ENCODE measurements at places on chromosomes 2 and 18. TPM values are rescaled to one million over a fixed set of nuclear protein-coding genes. Genes with fewer than 3 reads are reported as not detected.
A peak's percentile ranks its signal among the peaks of the same experiment; 100 is the strongest.

DNA sequence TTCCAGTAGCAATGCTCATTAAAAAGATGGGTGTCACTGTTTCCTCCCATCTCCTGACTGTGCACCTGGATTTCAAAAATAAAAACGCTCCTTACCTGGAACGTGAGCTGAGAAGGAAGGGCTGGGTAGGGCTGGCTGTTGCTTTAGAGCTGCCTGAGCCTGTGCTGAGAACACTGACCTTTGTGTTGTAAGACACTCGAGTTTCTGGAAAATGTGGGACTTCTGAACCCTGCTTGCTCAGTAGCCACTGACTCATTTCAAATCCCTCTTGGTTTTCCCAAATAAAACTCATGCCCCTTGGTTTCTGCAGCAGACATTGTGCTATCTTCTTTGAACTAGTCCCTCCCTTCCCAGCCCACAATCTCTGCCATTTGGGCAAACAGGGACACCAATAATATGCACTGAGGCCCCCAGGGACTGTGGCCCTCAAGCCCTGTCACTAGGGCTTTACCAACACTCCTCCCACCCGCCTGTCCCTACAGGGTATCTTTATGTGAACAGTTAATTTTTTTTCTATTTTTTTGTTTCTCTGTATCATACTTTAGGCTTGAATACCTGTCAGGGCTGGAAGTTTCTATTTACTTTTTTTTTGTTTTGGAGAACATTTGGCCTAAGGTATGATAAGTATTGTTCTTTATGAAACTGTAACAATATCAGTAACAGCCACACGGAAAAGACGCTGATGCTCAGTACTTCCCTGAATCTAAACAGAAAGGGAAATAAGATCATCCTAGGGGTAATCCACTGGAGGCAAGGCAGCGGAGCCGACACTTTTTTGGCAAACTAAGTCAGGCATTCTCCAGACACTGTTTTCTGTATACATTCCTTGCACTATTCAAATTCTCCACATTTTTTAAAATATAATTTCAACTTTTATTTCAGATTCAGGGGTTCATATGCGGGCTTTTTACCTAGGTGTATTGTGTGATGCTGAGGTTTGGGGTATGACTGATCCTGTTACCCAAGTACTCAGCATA is 280.2 kb downstream of the STK39 start:
- H3K4me3 ChIP-seq: no peak overlapping the region
- peaks cover 47% of the 10 kb centered on the region for H3K36me3 ChIP-seq
- H3K27ac ChIP-seq: no peak overlapping the region
- DNase-seq: no peak
- H3K27me3 ChIP-seq: no peaks in the 10 kb centered on the region

GRCh38 chr2:145380436-145381017 is 860.6 kb upstream of the ZEB2 start:
- H3K27me3 ChIP-seq: peaks cover 1% of the 10 kb centered on the region
- no peak overlapping the region for H3K27ac ChIP-seq
- H3K4me3 ChIP-seq: no peak overlapping the region
- no peaks in the 10 kb centered on the region for H3K36me3 ChIP-seq
- no peaks in the 10 kb centered on the region for H3K4me1 ChIP-seq

DNA sequence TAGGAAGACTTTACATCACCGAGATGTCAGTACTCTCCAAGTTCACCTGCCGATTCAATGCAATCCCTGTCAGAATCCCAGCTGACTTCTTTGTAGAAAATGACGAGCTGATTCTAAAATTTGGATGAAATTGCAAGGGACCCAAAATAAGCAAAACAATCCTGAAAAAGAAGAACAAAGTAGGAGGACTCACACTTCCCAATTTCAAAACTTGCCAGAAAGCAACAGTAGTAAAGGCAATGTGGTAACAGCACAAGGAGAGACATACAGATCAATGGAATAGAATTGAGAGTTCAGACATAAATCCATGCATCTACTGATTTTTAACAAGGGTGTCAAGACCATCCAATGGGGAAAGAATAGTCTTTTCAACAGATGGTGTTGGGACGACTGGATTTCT is 52.2 kb downstream of the SMAD7 start:
- no peaks in the 10 kb centered on the region for H3K36me3 ChIP-seq
- H3K27me3 ChIP-seq: no peaks in the 10 kb centered on the region
- H3K4me1 ChIP-seq: peaks cover 5% of the 10 kb centered on the region
- H3K4me3 ChIP-seq: no peak overlapping the region
- H3K27ac ChIP-seq: no peak overlapping the region
- DNase-seq: no peak

DNA sequence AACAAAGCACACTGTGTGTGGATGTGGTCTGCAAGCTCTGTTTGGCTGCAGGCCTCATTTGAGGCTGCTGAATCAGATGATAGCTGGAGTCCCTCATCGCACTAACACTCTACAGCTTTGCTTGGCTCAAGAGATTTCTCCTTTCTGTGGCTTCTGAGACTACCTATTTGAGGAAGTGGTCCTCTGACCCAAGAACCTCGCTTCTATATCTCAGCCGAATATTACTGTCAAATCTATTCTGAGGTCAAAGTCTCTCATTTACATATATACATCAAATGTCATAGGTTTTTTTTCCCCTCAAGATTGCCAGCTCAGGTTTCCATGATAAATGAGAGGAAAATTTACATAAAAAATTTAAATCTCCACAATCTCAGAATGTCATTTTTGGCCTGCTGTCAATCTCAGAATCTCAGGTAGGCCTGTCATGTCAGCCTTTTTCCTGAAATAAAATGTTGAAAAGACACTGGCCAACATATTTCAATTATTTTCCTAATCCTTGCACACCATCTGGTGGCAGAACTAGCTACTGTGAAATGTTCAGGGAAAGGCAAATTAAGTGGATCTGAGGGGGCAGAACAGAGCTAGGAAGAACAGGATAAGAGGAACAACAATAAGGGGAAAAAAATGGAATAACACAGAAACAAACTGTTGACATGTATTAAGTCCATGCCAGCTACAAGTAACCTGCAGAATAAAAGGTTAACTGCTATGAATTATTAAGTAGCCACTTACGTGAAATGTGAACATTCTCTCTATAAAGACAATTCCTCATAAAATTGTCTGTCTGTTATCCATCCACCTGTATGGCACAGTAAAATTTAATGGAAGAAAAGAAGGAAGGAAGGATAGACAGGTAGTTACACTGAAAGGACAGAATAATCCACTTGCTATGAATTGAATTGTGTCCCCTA is 39.3 kb downstream of the AP1S3 start:
- no peaks in the 10 kb centered on the region for H3K4me1 ChIP-seq
- H3K4me3 ChIP-seq: no peak overlapping the region
- H3K27ac ChIP-seq: no peak overlapping the region
- no peaks in the 10 kb centered on the region for H3K36me3 ChIP-seq
- no peaks in the 10 kb centered on the region for H3K27me3 ChIP-seq

DNA sequence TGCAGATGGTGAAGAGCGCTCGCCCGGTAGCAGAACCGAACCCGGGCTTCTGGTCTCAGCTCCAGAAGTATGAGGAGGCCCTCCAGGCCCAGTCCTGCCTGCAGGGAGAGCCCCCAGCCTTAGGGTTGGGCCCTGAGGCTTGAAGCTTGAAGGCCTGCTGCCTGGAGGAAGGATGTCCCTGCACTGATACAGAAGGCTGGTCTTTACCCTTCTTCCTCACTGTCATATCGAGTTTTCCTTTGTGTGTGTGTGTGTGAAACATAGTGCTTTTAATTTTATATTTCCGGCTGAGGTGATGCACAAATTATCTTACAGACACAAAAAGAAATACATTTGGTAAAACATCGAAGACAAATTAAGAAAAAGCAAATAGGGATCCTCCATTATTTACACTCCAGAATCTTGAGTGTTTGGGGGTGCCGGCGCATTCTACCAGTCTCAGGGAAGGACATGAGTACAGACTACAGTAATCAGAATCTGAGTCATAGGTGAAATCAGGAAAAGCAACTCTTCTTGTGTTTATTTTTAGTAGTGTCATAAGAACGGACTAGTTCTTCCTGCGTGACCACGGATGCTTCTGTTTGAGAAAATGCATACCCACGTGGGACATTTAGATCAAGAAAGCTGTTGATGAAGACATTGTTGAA is 1.3 kb downstream of the DUSP28 start:
- H3K36me3 ChIP-seq: peaks cover 2% of the 10 kb centered on the region
- no peaks in the 10 kb centered on the region for H3K27me3 ChIP-seq
- H3K4me3 ChIP-seq: peak overlapping the region; percentile 88
- peak overlapping the region; percentile 85 for H3K27ac ChIP-seq
- H3K4me1 ChIP-seq: peaks cover 77% of the 10 kb centered on the region
- DNase-seq: no peak

- H3K36me3 ChIP-seq: no peaks in the 10 kb centered on the region
- no peak overlapping the region for H3K27ac ChIP-seq
- no peak overlapping the region for H3K4me3 ChIP-seq
These were observed 264.3 kb upstream of the RASGRP3 start for GRCh38 chr2:33212151-33212550.

DNA sequence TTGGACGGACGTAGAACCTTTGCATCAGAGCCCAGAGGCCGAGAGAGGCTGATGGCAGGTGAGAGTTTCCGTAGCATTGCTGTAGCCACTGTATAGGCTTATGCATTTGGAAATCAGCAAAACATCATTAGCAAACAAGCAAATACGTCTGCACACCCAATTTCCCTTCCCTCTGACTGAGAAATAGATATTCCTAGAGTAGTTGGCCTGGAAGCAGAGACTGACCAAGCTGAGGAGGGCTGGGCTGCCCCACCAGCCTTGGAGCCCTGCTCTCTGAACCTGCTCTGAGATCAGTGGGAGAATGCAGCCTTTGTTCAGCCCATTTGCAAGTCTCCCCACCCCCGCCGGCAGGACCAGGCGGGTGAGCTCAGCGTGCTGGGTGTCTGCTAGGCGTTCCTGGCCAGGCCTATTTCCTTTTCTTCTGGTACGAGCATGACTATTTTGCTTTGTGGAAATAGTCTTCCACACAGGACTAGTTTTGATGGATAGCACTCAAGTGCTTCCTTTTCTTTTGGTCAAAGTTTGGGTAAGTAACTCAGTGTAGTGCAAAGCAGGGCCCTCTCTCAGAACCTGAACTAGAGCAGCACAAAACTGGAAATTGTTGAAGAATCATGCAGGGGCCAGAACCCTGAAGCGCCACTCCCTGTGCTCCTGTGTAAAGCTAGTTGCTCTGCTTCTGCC is 21.9 kb upstream of the RNF149 start:
- H3K36me3 ChIP-seq: no peaks in the 10 kb centered on the region
- H3K4me1 ChIP-seq: peaks cover 24% of the 10 kb centered on the region
- DNase-seq: no peak
- no peaks in the 10 kb centered on the region for H3K27me3 ChIP-seq

- H3K27ac ChIP-seq: no peak overlapping the region
- no peak overlapping the region for H3K4me3 ChIP-seq
- DNase-seq: no peak
- peaks cover 14% of the 10 kb centered on the region for H3K27me3 ChIP-seq
These were observed 103.6 kb upstream of the BOD1L2 start for GRCh38 chr18:57043241-57043640.

DNA sequence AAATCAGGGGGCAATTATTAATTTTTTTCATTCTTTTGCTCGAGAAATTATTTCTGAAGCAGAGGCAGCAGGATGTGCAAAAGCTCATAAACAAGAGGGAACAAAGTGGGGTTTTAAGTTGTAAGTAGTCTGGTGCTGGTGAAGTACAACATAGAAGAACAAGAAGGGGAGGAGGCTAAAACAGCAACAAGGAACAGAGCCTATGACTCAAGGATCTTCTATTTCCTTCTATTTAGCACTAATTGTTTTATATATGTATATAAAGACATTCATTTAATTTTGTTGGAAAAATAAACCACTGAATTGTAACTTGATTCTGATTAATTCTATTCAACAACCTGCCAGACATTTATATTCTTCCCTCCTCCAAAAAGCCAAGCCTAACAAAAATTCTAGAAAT is 35.0 kb downstream of the YES1 start:
- H3K4me1 ChIP-seq: peaks cover 28% of the 10 kb centered on the region
- H3K27me3 ChIP-seq: peaks cover 2% of the 10 kb centered on the region
- no peak for DNase-seq
- H3K36me3 ChIP-seq: peaks cover 6% of the 10 kb centered on the region
- H3K4me3 ChIP-seq: no peak overlapping the region

DNA sequence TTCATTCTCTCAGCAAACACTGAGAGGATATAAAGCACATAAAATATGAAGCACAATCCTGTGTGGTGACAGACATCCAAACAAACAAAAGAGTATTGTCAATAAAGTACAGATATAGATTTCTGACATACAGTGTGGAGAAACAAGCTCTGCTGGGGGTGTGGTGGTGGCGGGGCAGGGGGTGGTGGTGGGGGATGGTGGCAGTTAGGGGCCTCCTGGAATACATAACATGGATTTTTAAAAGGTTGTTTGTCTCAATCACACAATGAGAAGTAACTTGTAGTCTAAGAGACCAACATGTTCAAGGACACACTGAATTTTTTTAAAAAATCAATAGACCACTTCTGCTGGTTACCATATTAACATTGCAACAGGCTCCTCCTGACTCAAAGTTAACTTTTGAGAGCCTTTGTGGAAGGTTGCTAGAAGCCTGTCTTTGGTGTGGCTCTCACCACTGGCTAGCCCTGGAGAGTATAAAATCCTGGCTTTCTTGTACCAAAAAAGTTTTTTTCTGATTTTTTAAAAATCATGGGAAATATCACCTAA is 1197.4 kb downstream of the SUCLG1 start:
- H3K36me3 ChIP-seq: no peaks in the 10 kb centered on the region
- DNase-seq: no peak
- no peaks in the 10 kb centered on the region for H3K27me3 ChIP-seq
- no peak overlapping the region for H3K27ac ChIP-seq
- no peaks in the 10 kb centered on the region for H3K4me1 ChIP-seq

DNA sequence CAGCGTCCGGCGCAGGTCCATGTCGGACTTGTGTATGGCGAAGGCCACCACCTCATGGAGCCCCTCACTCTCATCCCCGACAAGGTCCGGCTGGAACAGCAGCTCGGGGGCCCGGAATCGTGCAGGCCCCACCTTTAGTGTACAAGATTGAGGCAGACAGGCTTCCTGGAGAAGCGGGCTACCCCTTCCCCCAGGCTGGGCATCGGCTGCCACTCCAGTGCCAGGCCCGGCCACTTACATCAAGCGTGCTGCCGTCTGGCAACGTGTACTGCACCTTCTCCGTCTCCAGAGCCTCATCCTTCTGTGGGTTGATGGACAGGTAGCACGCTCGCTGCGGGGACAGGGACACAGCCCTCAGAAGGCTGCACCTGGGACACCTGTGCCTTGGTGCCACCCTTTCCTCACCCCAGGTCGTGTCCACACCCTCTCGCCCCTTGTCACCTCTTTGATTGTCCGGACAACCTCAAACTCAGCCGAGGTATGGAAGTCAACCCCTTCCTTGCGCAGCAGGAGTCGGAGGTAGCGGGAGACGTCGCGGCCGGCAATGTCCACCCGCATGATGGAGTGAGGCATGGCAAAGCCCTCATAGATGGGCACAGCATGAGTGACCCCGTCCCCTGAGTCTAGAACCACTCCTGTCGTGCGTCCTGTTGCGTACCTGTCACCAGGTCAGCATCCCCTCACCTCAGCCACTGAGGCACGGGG is 5.7 kb downstream of the ACTR1B start:
- H3K27ac ChIP-seq: no peak overlapping the region
- peaks cover 28% of the 10 kb centered on the region for H3K4me1 ChIP-seq
- no peaks in the 10 kb centered on the region for H3K27me3 ChIP-seq
- H3K4me3 ChIP-seq: no peak overlapping the region
- no peak for DNase-seq
- H3K36me3 ChIP-seq: no peaks in the 10 kb centered on the region

The GCG gene
- total RNA-seq: not detected

The CTAGE1 gene
- total RNA-seq: not detected

The CXCR4 gene
- 366 TPM for total RNA-seq

The ASXL2 gene
- 62.2 TPM for total RNA-seq

The REL gene
- 27.1 TPM for total RNA-seq

Data from naive thymus-derived CD8-positive, alpha-beta T cell (primary cell).